D341Med (cell line): ENCODE measurements at places on chromosomes 16 and 17.

GRCh38 chr16:27230562-27231001, 27.3 kb downstream of the KDM8 start:
- DNase-seq: no peak

DNA sequence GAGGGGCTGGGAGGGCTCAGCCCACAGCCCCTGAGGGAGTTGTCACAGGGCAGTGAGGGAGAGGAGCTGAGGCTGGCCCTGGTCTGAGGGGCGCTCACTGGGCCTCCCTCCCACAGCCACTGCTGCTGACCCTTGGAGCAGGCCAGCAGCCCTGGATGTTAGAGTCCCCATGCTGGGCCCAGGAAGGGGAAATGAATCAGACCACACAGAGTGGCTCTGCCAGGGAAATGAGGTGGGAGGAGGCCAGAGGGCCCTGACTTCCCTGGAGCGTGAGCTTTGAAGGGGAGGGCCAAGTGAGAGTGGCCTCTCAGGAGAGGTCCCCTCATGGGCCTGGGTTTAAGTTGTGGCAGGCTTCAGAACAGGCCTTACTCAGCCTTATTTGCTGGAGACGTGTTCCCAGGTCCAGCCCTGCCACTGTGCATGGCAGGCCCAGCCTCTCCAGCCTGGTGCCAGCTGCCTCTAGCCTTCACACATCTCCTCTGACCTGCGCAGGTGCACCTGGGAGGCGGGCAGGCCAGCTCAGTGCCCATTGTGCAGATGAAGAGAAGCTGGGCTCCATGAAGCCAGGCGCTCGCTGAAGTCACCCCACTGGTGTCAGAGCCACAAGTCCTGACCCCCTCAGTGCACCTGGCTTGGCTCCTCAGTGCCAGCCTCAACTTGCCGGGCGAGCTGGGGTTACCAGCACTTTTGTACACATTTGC, 15.4 kb downstream of the GPT2 start:
- DNase-seq: no peak

DNA sequence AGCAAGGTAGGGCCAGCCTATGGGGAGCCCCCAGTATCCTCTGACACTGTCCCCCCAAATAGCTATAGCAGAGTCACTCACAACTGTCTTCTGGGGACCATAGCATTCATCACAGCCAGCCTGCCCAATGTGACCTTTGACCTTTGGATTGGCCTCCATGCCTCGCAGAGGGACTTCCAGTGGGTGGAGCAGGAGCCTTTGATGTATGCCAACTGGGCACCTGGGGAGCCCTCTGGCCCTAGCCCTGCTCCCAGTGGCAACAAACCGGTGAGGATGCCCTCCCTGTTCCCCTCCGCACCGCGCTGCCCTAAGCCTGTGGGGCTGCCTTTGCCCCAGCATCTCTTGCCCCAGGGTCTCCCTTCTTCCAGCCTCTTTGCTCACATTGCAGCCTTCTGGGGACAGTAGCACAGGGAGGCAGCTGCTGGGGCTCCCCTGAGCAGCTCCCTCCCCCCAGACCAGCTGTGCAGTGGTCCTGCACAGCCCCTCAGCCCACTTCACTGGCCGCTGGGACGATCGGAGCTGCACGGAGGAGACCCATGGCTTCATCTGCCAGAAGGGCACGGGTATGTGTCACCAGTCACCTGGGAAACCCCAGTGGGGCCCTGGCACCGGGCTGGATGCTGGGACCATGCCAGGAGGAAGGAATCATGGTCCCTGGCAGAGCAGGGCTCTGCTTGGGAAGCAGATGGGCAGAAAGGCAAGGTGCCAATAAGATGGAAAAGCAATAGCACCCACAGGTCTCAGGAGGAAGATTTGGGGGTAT, 61.1 kb downstream of the MRC2 start:
- DNase-seq: no peak

DNA sequence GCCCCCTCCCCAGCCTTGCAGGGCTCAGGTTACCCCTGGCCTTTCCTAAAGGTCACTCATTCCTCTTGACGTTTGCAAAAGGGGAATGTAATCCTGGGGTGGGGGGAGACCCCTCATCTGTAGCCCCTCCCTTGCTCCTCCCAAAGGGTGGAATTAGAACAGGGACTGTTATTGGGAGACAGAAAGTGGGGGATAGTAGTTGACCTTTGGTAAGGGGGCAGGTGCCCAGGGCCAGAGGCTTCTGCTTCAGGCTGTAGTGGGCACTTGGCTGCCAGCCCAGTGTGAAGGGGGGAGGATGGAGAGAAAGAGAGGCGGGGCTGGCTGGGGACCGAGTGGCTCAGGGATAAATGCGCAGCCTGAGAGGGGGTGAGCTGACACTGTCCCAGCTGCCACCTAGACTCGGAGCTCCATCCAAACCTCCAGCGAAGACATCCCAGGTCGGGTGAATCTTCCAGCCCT, at the start of gene ENO3:
Gene ENO3, plus strand, starts transcription at position 374 of the 459 bp plus-strand sequence. CDS start 711 bp downstream, outside the sequence.
- DNase-seq: peak; percentile 48

DNA sequence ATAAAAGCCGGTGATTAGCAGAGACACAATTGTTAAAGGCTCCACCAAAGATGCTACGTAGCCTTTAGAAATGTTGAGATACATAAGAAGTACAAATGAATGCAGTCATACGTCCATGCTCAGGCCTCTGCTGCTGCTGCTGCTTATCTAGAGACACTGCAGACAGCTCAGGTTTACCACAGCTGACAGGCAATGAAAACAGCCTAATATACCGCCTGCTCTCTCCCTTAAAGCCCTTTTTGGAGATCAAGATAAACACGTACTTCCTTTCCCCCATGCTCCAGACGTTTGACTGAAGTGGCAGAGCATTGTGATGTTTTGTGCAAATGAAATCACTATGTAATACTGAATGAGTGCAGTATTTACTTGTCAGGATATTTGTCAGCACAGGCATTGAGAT, 185.3 kb downstream of the AATF start:
- DNase-seq: no peak

GRCh38 chr17:30235386-30236296, at the start of gene SLC6A4:
Gene SLC6A4 (minus strand): TSS chr17:30235697. CDS start chr17:30221958, 13,739 bp downstream.
- DNase-seq: peak; percentile 70

DNA sequence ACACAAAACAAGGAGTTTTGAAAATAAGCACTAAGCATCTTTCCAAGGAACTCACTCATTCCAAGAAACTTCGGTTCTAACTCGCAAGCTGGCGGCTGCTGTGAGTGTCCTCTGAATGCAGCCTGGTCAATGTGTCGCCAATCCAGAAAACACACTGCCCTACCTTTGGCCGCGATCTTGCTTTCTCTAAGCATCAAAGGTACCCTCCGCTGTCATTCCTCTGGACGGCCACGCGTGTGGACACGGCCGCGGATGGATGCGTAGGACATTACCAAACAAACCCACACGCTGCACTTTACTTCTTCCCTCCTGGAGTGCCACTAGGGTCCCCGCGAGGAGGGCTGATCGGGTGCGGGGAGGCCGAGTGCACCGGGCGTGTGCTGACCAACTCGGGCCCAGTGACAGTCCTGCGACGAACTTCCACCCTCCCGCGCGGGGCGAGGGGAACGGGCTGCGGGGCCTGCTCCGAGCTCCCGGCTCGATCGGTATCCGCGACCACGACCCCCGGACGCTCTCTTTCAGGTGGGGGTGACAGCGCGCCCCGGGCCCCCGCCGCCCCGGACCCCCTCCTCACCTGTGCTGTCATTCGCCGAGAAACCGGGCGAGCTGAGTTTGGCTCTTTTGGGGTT, 1.1 kb downstream of the CREBBP start:
- peak; percentile 58 for DNase-seq

DNA sequence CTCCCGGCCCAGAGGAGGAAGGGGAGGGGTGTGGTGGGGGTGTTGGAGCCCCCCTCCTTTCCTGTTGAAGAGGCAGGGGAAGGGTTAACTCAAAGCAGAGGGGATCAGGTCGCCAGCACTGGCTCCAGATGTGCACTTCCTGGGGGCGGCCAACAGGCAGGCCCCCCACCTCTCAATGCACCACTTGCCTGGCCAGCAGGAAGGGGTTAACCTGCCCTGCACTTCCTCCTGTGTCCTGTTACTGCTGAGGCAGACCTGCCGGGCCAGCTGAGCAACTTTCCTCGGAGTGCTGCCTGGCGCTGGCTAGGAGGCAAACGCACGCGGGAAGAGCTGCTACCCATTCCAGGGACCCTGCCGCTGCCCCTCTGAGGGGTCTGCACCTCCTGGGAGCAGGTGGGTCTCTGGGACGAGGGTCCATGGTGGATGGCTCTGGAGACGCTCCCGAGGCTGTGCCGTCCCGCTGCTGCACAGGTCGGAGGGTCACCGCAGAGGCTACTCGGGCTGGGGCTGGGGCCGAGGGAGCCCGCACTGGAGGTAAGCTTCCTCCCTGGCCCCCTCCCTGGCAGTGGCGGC, at the start of gene EPN3:
Gene EPN3, plus strand, starts transcription at position 284 of the 573 bp plus-strand sequence. CDS start 3,822 bp downstream, outside the sequence.
- DNase-seq: no peak

GRCh38 chr17:39953471-39953888, 9.3 kb upstream of the GSDMA start:
- no peak for DNase-seq

DNA sequence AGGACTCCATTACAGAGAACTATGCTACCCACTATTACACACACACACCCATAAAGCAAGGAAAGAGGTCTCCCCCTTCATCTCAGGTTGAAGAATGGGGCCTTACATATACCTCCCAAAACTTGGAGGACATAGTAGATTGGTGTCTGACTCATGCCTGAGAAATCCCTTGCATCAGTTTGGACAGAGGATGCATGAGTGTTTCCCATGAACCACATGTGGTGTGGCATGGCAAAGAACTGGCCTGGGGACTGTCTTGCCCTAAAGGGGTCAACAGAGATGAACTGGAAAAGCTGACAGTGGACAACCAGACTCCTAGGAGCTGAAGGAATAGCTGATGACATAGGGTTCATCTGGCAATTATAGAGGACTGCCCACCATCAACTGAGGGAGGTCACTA, 54.0 kb downstream of the DYNLRB2 start:
- DNase-seq: no peak

GRCh38 chr16:86287664-86288201, 222.6 kb upstream of the FOXF1 start:
- no peak for DNase-seq

GRCh38 chr17:75983501-75984181, 4.6 kb downstream of the TEN1 start:
- DNase-seq: no peak

GRCh38 chr17:76707985-76708807, 2.6 kb downstream of the MXRA7 start:
- DNase-seq: peak; percentile 94

DNA sequence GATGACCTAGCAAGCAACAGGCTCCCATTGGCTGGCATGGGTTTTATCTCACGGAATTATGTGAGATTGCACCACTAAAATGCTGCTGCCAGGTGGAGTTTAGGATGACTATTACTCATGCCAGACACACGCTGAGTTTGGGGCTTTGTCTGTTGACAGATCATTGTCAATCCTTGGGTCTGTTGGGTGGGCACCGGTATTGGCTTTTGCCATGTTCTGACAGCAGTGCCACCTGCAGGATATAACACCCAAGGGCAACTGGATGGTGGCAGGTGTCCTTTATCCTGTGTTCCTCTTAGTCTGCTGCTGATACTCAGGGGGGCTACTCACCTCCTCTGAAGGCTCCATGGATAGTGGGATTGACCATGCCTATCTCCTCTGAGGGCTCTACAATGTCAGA, 221.6 kb upstream of the DYNLRB2 start:
- DNase-seq: no peak

- no peak for DNase-seq
Observed at GRCh38 chr17:49596613-49597244, 21.1 kb downstream of the NXPH3 start.

GRCh38 chr16:11585460-11586377, 1.0 kb downstream of the LITAF start:
- no peak for DNase-seq

DNA sequence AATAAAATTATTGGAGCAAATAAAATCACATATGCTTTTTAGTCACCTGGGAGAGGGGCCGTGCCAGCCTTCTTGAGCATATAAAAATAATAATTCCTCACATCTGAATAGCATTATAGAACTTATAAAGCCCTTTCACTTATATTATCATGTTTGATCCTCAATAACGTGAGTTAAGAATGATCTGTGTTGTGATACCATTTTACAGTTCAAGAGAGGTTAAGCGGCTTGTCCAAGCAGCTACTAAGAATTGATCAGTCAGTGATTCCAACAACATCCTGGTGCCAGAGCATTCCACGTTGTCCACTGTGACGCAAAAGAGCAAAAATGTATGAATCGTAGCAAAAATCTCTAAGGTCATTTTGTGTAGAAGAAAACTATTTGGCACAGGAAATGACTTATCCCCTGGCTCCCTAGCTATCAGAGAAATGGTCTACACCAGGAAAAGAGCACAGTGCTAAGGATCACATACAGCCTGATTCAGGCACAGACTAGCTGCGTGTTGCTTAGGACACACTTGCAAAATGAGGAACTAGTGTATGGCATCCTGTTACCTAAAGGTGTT, 33.0 kb downstream of the ANKFN1 start:
- no peak for DNase-seq

- DNase-seq: no peak
Observed at GRCh38 chr16:56348168-56349085, 76.9 kb downstream of the AMFR start.

- no peak for DNase-seq
Observed at GRCh38 chr16:1026057-1026783, 44.6 kb downstream of the SOX8 start.

DNA sequence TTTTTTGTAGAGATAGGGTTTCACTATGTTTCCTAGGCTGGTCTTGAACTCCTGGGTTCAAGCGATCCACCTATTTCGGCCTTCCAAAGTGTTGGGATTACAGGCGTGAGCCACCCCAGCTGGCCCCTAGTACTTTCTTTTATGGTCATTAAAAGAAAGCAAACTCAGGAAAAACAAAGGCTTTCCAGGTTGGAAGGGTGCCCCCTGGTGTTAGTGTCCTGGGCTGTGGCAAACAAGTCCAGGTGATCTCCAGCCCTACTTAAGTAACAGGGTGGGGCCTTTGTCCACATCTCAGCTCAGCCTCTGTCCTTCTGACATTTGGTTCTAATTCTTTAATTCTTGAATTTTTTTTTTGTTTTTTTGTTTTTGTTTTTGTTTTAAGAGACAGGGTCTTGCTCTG, 6.9 kb downstream of the IGFBP4 start:
- peak; percentile 71 for DNase-seq

DNA sequence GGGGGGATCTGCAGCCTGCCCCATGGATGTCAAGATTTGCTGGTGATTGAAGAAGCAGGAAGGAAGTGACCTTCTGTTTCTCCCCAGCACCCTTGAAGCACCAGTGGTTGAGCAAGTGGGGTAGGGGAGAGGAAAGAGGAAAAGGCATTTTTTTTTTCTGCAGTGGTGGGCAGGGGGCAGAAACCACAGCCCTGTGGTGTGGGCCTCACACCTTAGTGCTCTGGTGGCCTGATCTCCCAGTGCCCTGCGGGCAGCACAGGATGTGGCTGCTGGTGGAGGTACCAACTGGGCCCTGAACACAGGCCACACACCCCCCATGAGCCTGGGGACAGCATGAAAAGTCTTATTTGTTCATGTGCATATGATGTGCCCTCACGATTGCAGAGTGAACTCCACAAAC, 7.1 kb downstream of the ITGAD start:
- no peak for DNase-seq

GRCh38 chr16:85258629-85259028, 146.4 kb upstream of the CIBAR2 start:
- DNase-seq: no peak

GRCh38 chr17:4483012-4483840, 15.5 kb upstream of the SPNS2 start:
- no peak for DNase-seq

GRCh38 chr16:56989988-56990387, 631 bp downstream of the NLRC5 start:
- DNase-seq: peak; percentile 7

- no peak for DNase-seq
Observed at GRCh38 chr16:1642148-1642547, 30.0 kb downstream of the CRAMP1 start.

GRCh38 chr16:85471469-85472431, 141.4 kb upstream of the GSE1 start:
- DNase-seq: no peak
